ENCODE measurements at places on chromosomes 1 and 21.

GRCh38 chr1:19357299-19357986 is 45.3 kb downstream of the SLC66A1 start:
- DNase-seq = no peak

- no peak for DNase-seq
Observed at GRCh38 chr1:89953929-89954328, 41.0 kb upstream of the ZNF326 start.

DNA sequence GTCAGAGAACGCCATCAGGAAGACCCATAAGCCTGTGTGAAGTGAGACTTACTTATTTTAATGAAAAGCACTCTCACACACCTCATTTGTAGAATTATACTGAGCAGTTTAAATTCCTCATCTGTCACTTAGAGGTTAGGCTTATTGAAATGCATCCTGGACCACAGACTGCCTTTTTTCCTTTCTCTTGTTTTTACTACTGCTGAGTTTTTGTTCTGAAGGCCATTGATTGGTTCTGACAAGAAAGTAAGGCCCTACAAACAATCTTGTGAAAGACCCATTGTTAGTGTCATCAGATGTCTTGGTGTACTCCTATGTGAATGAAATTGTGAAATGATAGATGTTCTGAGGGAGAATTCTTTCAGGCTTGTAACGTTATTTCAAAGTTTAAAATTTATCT is 1343.3 kb upstream of the ADGRL2 start:
- DNase-seq = no peak

DNA sequence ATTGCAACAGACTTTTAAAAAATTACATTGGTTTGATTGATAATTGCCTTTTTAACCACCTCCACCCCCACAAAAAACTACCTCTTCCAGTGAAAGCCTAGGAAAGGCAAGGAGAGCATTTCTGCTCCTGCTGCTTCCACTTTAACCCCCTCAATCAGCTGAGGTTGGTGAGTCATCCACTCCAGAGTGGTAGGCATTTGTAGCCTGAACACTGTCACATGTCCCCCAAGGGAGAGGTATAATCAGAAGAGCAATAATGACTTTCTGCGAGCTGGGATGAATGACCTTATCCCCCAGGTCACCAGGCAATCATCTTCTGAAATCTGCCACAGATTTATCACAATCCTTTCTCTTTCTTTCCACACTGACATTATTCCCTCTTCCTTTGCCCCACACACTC is 126.6 kb upstream of the CAMK1G start:
- no peak for DNase-seq

DNA sequence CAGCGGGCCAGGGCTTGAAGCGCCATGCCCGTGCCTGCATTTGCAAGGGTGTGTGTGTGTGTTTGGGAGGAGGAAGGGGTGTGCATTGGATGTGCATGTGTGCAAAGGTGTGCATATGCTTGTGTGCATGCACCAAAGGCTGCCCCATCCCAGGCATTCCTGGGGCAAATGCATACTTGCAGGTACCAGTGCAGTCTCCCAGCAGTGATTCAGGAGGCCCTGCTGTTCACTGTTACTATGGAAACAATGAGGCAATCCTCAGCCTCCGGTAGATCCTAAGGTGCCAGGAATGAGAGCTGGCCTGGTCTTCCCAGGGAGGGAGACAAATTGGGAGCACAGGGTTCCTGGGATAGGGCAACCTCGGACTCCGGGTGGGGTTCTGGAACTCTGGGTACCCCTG is 7.5 kb upstream of the FNDC5 start:
- no peak for DNase-seq

DNA sequence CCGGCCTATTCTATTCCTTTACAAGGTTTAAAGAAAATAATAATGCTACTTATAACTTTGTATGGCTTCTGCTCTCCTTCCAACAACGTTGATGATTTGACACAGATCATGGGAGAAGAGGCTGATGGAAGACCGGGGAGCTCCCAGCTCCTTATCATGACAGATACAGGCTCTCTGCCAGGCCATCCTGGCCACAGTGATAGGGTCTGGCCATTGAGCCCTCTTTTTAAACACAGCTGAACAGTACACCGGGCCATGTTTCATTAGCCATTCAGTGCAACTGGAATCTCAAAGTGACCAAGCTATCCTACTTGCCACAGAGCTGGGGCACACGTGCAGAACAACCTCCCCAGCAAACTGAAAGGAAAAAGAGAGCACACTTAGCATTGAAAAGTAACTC is 34.9 kb downstream of the DNAJC11 start:
- DNase-seq = no peak

DNA sequence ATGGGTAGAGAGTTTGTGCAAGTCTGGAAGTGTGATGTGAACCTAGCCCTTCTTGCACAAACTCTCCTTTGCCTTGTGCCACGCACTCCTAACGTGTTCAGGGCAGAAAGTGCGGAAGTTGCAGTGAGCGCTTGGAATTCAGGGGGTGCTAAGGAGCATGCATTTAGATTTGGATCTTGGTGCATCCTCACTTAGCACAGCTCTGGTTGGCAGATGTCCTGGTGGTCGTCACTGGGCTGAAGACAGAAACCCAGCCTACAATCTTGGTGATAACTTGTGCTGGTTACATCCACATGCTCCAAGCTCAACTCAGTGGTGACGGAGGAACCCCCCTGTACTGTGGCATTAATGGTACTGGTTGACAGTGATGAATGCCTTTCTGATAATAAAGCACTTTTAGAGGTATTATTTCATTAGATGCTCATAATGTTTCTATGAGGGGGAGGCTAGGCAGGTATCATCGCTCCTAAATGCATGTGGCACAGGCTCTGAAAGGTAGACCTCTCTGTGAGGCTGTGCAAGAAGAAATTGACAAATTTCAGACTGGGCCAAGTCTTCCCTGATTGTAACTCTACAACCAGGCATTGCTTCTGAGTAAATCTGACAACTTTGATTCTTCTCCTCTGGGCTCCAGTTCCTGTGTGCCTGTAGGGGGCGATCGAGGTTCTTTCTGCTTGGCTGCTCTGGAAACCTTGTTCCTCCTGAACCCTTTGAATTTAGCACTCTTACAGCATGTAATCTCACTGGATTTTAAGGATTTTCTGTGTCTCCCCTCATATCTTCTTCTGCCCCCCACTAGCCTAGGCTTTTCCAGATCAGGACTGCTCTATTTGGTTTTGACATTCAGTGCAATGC is 40.6 kb downstream of the MAPKAPK2 start:
- DNase-seq = peak; percentile 67

- DNase-seq = no peak
Observed at GRCh38 chr1:24151175-24151533, 8.2 kb upstream of the IL22RA1 start.

- DNase-seq = peak; percentile 60
Observed at GRCh38 chr1:63575340-63575826, 17.8 kb upstream of the PGM1 start.

- DNase-seq = no peak
Observed at GRCh38 chr1:61781151-61781550, 38.9 kb downstream of the PATJ start.

DNA sequence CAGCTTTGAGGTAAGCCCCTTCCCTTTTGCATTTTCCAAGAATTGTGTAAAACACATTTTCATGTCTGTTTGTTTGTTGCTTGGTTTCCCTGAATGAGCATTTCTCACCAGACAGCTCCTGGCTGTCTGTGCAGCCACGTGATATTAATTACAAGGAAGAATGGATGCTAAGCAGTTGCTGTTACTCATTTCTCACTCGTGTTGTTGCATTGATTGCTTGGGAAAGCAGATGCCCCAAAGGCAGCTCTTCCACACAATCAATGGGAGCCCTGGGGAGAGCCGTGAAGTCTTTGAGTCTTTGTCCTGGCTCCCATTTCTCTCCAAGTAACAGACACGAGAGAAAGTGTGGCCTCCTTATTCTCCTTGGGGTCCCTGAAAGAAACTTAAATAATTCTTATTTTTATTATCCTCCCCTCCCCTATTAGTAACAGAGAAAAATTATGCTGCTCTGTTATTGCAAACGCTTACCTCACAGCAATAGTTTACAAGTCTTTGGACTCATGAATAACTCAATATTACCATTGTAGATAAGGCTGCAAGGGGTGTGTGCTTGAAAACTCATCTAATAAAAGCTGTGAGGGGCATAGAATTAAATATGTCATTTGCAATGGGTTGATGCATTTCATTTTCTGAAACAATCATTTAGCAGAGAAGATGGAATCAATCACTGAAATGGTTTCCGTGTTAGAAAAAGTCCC is 127.7 kb upstream of the CAMK1G start:
- no peak for DNase-seq

GRCh38 chr1:58308206-58308605 is 238.3 kb downstream of the OMA1 start:
- DNase-seq = no peak

GRCh38 chr1:29983321-29983720 is 740.1 kb downstream of the MATN1 start:
- DNase-seq = no peak

- no peak for DNase-seq
Observed at GRCh38 chr1:9900142-9901043, 9.7 kb downstream of the CTNNBIP1 start.

GRCh38 chr1:46288485-46289133 is 14.8 kb downstream of the LRRC41 start:
- DNase-seq = no peak

- no peak for DNase-seq
Observed at GRCh38 chr1:22709227-22709626, 1.4 kb upstream of the EPHB2 start.

DNA sequence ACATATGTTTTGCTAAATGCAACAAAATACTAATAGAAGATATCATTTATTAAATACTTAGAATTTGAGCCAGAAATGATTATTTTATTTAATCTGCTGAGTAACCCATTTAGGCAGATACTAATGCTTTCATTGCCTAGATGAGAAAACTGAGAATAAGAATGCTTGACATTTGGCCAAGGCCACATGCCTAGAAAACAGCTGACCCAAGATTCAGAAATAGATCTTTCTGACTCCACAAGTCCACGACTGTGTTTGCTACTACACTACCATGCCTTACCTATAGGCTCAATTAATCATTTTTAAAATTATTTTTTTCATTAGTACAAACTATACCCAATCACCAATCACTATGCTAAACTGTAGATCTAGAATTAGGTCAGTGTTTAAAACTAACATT is 129.7 kb downstream of the ATP1B1 start:
- DNase-seq = no peak

DNA sequence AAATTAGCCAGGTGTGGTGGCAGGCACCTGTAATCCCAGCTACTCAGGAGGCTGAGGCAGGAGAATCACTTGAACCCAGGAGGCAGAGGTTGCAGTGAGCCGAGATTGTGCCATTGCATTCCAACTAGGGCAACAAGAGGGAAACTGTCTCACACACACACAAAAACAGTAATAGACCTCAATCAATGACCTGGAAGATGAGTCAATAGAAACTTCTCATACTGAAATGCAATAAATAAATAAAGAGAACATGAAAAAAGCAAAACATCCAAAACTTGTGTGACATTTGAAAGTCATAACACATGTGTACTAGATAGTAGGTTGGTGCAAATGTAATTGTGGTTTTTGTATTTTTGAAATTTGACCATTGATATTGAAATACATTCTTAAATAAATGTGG is 1338.5 kb downstream of the AMY1C start:
- no peak for DNase-seq

GRCh38 chr1:6820899-6821298 is 35.6 kb downstream of the CAMTA1 start:
- DNase-seq = no peak

GRCh38 chr1:167052389-167052788 is 37.8 kb downstream of the GPA33 start:
- no peak for DNase-seq

- DNase-seq = peak; percentile 53
Observed at GRCh38 chr1:198564716-198565115, 24.2 kb upstream of the ATP6V1G3 start.

- peak; percentile 74 for DNase-seq
Observed at GRCh38 chr1:53410100-53410541, 49.1 kb upstream of the DMRTB1 start.

DNA sequence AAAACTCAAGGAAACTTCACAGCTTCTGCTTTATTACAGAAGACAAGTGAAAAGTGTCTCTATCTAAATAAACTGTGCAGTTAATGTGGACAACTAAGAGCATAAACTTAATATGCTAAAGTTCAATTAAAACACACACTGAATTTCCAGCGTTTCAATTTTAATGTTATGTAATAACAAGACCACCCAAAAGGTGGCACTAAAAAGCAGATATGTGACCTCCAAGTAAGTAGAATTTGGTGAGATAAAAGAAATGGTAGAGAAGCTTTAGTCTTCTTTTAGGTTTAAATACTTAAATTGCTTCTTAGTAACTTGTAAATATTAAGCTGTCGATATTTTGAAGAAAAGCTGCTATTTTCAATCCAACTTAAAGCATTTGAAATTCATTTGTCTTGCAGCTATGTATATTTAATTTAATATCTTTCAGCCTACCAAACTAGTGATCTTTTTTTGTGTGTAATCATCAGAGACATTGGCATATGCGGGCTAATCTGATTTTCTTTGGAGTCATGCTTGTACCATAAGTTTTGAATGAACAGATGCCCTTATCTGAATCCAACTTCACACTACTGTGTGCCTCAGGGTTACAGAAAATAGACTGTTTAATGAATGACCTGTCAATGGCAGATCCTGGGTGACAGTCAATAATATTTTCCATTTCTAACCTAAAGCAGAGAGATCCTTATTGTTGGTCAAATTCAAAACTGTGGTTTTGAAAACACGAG is 36.5 kb upstream of the ADAMTS1 start:
- no peak for DNase-seq

DNA sequence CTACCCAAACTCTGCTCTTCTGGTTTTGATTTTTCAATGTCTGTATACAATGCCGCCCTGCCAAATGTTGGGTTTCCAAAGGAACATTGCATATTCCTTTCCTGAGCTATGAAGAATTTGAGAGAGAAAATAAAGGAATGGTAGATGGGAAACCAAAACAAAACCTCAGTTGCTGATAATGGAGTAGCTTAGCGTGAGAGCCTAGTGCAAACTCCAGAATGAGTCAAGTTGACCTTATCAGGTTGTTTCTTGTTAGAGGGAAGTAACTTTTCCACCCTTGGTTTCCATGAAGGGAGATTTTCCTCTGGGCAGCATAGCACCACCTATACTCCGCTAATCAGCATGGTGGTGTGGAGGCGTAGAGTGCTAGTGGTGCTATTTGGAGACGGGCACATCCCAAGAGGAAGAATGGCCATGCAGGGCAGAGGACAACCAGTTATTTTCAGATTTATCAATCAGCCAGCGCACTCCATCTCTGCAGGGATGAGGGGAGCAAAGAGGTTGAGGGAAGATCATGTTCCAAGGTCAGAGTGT is 51.6 kb downstream of the BACH1 start:
- no peak for DNase-seq

Data from CD4-positive, alpha-beta T cell treated with Interferon alpha-2 for 1 hour (primary cell).